ENCODE measurements at places on chromosomes 2 and 18. TPM values are rescaled to one million over a fixed set of nuclear protein-coding genes. Genes with fewer than 3 reads are reported as not detected.

The KCNIP3 gene
- 21.4 TPM for total RNA-seq

The RGPD5 gene
- 7.4 TPM for total RNA-seq

The BOLL gene
- 0.05 TPM for total RNA-seq

The AOX1 gene
- total RNA-seq = 0.42 TPM

The LIPG gene
- 4.2 TPM for total RNA-seq

The MATN3 gene
- total RNA-seq = 0.05 TPM

The FARSB gene
- 13.5 TPM for total RNA-seq

The TMEM247 gene
- not detected for total RNA-seq

The TXNDC2 gene
- total RNA-seq = not detected

The DTNA gene
- total RNA-seq = 1.7 TPM

The MDH1B gene
- 1.2 TPM for total RNA-seq

The POTEE gene
- total RNA-seq = 0.05 TPM

The KIAA1328 gene
- total RNA-seq = 6.1 TPM

The LYG1 gene
- 1.8 TPM for total RNA-seq

The MROH2A gene
- 0.71 TPM for total RNA-seq

The USP14 gene
- total RNA-seq = 14.6 TPM

The CCBE1 gene
- 0.33 TPM for total RNA-seq

The NGEF gene
- total RNA-seq = 0.14 TPM

The MSH6 gene
- total RNA-seq = 76.7 TPM

Data from thymus (tissue), 14 donors.